ENCODE measurements at places on chromosomes 4 and X.

- DNase-seq = no peak
Observed at GRCh38 chrX:146238173-146238572, 420.5 kb downstream of the SLITRK2 start.

GRCh38 chr4:8560265-8561047 is 19.7 kb upstream of the GPR78 start:
- no peak for DNase-seq

GRCh38 chrX:48972220-48973164 is 848 bp upstream of the KCND1 start:
- no peak for DNase-seq

DNA sequence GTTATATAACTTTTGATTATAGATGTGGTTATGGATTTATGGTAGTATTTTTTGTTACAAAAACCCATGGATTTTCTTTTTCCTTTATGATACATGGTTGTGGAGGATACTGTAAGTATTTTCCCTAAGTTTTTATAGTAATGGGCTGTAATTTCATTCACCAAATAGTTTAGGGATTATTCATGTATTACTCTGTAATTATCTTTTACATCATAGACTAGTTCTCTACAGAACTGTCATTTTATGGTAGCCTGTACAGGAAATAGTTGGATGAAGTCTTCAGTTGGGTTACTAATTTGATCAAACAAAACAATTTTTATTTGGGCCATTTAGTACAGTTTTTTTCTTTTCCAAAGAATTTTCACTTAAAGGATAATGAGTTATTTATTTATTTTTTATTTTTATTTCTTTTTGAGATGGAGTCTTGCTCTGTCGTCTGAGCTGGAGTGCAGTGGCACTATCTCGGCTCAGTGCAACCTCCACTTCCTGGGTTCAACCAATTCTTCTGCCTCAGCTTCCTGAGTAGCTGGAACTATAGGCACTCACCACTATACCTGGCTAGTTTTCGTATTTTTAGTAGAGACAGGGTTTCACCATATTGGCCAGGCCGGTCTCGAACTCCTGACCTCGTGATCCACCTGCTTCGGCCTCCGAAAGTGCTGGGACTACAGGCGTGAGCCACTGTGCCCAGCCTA is 42.1 kb downstream of the RBPJ start:
- DNase-seq = no peak

DNA sequence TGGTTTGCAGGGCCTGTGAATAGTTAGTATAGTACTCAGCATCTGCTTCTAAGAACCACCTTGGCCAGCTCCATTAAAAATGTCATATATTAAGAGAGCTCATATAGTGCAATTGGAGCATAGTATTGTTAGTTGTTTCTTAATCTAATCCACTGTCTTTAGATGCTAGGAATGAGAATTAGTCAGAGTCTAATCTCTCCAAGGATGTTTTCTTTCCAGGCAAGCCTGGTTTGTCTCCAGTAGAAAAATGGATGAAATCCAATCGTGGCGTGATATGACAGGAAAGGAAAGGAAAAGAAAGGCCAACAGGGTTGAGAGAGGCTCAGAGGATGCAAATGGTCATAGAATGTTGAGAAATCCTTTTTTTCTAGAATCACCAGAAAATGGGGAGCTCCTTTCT is 15.0 kb upstream of the TMEM164 start:
- no peak for DNase-seq

DNA sequence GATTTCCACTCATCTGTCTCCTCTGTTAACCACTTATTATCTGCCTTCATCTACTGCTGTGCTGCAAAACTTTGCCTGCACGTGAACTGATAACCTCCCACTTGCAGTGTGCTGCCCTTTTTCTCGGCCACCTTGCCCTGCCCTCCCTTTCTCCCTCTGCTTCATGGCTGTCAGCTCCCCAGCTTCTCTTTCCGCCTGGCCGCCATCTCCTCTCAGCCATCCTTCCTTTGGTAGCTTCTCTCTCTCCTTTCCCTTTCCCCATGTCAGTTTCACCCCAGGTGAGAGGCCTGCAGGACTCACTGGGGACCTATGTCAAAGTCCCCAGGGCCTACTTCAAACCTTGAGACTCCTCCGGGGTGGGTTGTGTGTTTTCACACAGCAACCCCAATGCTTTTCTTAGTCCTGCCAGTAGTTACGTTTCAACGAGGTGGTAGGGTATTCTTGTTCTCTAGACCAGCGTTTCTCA is 6.6 kb downstream of the MSL3 start:
- no peak for DNase-seq

GRCh38 chrX:51955200-51955599 is 61.8 kb downstream of the MAGED1 start:
- no peak for DNase-seq

- DNase-seq = no peak
Observed at GRCh38 chr4:91961504-91961903, 342.3 kb upstream of the GRID2 start.

GRCh38 chrX:101460669-101461068 is 24.6 kb upstream of the ARMCX4 start:
- no peak for DNase-seq

DNA sequence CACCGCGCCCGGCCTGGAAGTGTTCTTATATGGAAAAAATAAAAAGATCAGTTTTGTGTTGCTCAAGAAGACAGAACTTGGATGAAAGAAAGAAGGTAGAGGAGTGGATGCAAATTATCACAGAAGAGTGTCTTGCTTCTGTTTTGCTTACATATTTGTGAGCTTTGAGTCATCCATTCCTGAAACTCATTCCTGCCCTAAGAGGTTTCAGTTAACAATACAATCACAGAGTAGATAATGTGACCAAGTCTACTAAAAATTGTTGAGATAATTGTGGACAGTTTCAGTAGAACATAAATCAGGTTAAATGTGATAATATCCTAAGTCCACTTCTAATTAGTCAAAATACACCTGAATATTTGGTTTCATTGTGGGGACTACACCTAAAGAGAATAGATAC is 26.4 kb upstream of the LRCH2 start:
- no peak for DNase-seq

DNA sequence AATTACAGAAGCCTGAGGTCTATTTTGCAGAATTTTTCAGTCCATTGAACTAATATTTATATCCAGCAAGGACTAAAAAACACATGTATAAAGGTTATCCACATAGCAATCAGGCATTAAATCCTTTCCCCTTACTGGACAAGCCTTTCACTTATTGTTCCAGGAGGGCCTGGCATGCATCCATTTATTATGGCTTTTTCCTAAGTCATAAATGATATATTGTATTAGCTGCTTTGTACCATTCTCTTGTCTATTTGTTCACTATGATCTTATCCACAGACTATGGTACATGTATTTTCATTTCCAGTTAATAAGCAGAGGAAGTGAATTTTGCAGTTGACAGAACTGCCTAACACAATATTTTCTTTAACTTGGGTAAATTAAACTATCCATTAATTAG is 105.4 kb upstream of the ANK2 start:
- DNase-seq = no peak

DNA sequence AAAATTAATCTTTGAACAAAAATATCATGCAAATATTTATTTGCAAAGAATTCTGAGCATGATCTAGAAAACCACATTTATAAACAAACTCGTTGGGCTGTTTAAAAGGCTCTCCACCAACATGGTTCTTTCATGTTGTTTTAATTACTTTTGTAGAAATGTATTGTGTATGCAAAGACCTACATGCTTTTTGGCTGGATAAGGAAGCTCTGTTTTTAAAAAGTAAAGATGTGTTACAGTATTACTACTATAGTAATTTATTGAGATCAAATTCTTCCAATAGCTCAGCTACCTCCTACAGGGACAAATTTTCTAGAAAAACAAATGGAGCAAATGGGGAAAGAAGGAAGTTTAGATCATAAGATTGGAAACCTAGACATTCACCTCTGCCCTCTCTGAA is 177.5 kb upstream of the TTC29 start:
- no peak for DNase-seq

DNA sequence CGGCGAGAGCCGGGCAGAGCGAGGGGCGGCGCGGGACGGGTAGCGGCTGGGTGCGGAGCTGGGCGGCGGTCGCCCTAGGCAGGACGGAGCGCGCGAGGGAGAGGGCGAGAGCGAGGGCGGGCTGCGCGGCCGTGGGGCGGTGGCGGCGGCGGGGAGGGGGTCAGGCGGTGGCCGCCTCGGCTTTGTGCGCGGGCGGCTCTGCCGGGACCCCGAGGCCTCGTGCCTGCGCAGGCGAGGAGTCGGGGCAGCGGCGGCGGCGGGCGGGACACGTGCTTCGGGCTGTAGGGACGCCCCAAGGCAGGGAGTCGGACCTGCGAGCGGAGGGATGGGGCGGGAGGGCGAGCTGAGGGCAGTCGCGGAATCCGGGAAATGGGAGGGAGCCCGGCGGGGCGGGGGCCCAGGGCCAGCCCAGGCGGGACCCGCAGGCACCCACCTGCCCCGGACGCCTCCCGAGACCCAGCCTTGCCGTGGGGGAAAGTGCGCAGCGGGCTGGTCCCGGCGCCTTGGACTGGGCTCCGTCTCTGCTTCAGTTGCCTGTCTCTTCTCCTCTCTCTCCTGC is 465 bp downstream of the BMPR1B start:
- no peak for DNase-seq

- no peak for DNase-seq
Observed at GRCh38 chrX:43693602-43694406, 37.7 kb downstream of the MAOA start.

DNA sequence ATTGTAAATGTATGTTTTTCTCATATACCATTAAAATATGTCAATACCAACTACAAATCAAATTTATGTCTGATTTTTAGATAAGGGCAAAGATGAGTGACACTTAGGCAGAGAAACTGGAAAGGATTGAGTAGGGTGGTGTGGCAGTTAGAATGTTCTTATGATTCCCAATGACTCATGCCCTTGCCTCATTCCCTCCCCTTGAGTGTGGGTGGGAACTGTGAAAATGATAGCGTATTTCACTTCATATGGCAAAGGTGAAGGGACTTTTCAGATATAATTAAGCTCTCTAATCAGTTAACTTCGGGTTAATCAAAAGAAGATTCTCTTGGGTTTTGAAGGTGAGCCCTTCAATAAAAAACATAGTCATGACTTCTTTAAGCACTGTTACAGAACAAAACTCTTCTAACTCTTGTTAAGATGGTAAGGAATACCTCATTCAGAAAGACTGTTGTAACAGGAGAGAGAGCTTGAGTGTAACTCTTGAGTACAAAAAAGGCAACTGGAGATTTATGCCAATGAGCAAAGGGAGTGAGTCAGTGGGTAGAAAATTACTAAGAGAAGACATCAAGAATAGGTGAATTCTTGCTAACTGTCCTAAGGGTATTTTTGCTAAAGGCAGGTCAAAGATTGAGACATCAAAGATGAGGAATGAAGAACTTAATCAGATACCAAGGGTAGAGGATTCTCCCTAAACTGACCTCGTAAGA is 329.5 kb downstream of the KCTD8 start:
- DNase-seq = no peak

DNA sequence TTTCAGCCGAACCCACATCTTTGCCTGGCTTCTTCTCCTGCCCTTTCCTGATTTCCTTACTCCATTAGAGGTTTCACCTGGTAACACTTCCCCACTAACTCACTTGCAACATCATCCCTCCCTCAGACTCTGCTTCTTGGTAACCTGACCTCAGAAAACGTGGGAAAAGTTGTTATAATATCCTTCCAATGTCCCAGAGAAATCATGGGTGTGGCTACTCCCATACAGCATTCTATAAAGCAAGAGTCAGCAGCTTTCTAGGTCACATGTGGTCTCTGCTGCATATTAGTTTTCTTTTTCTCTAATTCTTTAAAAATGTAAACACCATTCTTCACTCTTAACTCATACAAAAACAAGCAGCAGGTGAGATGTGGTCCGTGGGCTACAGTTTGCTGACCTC is 283.1 kb upstream of the MAOA start:
- no peak for DNase-seq

All from stimulated activated CD8-positive, alpha-beta memory T cell treated with anti-CD3 and anti-CD28 coated beads, Interleukin-7, amount 100 ng/mL, for 1 hour (primary cell).